Esophagus squamous epithelium (tissue), 5 donors: ENCODE measurements at places on chromosomes 16 and 17.

DNA sequence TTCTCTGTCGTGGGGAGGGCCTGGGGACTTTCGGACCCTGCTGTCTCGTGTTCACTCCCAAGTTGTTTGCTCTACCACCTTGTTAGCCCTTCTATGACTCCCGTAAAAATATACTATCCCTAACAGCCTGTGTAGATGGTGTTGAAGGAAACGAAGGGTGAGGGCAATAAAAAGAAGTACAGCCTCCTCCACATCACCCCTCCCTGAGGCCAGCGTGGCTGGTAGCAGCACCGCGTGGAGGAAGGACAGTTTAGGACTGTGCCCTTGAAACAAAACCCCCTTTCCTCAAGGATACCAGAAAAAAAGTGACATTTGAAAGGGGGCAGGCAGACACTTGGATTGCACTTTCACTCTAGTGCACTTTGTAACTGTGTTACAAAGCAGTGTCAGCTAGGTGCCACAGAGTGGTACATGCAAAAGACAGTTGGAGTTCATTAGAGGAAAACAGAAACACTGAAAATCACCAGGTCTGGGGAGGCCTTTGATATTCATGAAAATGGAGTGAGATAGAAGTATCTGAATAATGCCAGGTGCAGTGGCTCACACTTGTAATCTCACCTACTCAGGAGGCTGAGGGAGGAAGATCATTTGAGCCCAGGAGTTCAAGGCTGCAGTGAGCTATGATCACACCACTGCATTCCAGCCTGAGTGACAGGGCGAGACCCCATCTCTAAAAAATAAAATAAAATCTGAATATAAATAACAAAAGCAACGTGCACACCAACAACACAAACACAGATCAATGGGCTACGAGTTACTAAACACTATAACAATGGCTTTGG lies 53.8 kb downstream of the TBX4 start:
- DNase-seq: no peak

GRCh38 chr17:77854083-77854758 lies 104.3 kb upstream of the TNRC6C start:
- DNase-seq: no peak

- no peak for DNase-seq
These were observed 141.9 kb upstream of the NOG start for GRCh38 chr17:56451629-56452028.

DNA sequence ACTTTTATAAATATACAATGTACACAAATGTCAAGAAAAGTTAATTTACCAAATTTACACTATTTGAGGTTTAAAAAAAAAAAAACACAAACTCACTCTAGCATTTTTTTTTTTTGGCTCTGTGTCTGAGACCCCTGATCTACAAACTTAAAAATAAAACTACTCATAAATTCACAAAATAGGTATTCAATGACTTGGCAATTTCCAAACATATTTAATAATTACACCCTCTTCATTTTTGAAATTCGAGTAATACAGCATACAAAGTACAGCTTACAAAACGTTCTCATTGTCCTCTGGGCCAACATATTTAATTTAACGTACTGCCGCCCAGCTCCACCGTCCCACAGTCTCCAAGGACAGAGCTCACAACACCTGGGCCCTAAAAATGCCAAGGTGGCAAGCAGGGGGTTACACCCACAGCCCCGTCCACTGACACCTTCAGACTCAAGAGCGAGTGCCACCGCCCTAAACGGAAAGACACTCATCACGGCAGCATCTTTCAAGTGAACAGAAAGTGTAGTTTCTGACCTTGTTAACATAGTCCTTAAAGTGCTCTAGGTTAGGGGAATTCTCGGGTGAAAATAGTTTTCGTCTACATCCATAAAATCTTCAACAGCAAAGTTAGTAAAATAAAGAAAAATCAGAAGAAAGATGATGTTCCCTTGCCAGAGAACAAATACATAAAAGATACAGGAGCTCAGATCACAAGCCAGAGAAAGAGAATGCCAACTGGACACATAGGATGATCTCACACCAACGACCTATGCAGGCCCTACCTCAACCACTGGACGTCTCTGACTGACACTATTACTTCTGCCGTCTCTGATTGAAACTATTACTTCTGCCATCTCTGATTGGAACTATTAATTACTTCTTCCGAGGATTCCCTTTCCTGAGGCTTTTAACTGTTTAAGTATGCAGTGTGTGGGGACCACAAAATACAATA lies 4.2 kb downstream of the ADCY9 start:
- no peak for DNase-seq

- no peak for DNase-seq
These were observed 30.1 kb downstream of the GNGT2 start for GRCh38 chr17:49180303-49180702.

DNA sequence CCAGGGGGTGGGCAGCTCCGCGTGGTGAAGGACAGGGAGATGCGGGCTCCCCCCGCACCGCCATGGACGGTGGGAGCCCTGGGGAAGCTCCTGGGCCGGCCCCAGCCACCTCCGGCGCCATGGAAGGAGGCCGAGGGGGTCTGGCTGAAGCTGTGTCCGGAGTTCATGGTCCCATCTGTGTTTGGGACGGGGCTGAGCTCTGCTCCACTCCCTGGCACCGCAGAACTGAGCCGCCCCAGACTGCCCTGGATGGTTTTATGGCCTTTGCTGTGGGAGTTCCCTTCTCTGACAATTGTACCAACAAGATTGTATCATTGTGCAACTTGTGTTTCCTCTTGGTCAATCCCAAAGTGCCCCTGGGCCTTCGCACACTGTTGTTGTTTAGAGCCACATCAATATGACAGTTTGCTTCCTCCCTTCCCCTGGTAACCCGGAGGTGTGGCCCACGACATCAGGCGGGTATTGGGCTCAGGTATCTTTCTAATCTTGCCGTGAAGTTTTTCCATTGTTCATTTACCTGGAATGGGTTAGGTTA lies 942 bp downstream of the KRT23 start:
- DNase-seq: no peak

DNA sequence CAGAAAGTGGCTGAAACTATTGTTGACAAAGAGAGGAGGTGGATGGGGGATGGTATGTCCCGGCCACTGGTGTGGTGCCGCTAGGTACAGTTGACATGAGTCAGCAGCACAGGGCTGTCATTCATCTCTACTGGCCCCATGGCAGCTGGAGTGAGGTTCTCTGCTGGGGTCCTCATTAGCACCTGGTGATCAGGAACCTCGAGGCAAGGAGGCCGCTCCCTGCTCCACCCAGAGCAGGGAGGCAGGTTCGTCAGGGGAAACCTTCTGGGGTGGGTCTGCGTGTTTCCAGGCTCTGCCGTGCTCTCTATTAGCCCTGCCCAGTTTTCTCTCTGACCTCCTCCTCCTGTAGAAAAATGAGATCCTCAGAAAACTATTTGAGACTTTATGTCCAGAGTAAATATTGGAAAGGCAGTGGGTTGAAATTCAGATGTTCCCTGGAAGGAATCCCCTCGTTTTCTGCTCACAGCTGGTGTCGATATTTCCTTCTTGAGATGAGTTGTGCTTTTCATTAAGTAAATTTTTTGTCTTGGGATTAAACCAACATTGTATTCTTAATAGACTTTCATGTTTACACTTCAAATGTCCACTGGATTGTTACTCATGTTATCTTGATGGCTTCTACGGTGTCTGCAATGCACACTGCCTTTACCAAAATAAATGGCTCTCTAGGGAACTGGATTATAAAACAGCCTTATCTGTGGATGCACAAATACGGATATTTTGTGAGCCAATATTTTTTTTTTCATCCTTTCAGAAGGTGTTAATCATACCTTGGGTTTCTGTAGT lies 7.1 kb downstream of the NTN1 start:
- no peak for DNase-seq

- no peak for DNase-seq
These were observed 499.8 kb downstream of the WWOX start for GRCh38 chr16:78599271-78599670.

DNA sequence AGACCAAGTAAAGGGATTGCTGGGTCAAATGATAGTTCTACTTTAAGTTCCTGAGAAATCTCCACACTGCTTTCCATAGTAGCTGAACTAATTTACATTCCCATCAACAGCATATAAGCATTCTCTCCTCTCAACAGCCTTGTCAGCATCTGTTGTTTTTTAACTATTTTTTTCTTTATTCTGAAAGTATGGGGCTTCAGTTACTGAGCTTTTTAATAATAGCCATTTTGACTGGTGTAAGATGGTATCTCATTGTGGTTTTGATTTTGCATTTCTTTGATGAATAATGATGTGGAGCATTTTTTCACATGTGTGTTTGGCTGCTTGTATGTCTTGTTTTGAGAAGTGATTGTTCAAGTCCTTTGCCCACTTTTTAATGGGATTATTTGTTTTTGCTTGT lies 2.5 kb downstream of the KRTAP2-2 start:
- DNase-seq: no peak

GRCh38 chr16:72853575-72854266 lies 194.2 kb downstream of the ZFHX3 start:
- no peak for DNase-seq

DNA sequence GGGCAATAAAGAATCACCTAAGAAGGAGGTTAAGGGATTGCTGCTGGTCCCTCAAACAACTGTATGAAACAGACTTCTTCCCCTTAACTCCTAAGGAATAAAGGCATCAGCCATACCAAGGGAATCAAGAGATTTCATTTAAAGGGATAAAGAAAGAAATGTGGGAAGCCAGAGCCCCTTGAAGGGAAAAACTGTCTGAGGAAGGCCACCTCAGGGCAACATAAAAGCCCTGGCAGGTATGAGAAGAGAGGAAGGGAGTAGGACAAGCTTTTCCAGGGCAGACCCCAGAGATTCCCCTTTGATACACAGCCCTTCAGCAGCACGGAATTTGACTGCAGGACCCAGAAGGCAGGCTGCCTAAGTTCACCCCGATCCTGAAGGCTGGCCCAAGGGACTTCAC lies 43.5 kb downstream of the COG7 start:
- DNase-seq: no peak

DNA sequence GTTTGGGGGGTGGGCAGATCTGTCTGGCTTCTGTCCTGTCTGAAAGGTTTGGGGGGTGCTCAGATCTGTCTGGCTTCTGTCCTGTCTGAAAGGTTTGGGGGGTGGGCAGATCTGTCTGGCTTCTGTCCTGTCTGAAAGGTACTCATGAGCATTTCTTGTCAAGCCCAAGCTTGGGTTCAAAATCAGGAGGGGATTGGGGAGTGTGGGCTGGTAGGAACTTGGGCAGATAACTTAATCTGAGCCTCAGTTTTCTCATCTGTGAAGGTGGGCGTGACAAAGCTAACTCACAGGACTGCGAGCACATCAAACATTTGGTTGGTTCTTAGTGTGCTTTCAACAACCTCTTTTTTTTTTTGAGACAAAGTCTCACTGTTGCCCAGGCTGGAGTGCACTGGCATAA lies 35.2 kb downstream of the HAPSTR1 start:
- no peak for DNase-seq

DNA sequence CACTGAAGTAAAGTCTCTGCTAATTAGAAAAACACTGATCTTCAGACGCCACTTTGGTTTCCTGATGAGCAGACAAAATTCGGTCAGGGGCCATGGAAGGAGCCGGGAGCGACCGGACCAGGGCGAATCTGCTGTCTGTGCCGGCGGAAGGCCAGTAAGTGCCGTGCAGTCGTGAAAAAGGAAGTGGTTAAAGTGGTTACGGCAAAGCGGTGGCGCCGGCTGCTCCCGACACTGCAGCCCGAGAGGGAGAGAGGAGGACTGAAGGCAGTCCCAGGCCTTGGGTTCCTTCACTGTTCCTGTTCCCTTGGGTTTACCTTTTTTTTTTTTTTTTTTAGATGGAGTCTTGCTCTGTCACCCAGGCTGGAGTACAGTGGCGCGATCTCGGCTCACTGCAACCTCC lies 17.3 kb upstream of the HEXD start:
- no peak for DNase-seq

GRCh38 chr16:75555707-75556430 lies at the start of gene TMEM231:
TSS of gene TMEM231 (minus strand) at chr16:75556252. CDS start at chr16:75556209, 43 bp downstream.
- peak; percentile 84 for DNase-seq

- DNase-seq: no peak
These were observed 45.6 kb downstream of the EMP2 start for GRCh38 chr16:10534748-10535147.

DNA sequence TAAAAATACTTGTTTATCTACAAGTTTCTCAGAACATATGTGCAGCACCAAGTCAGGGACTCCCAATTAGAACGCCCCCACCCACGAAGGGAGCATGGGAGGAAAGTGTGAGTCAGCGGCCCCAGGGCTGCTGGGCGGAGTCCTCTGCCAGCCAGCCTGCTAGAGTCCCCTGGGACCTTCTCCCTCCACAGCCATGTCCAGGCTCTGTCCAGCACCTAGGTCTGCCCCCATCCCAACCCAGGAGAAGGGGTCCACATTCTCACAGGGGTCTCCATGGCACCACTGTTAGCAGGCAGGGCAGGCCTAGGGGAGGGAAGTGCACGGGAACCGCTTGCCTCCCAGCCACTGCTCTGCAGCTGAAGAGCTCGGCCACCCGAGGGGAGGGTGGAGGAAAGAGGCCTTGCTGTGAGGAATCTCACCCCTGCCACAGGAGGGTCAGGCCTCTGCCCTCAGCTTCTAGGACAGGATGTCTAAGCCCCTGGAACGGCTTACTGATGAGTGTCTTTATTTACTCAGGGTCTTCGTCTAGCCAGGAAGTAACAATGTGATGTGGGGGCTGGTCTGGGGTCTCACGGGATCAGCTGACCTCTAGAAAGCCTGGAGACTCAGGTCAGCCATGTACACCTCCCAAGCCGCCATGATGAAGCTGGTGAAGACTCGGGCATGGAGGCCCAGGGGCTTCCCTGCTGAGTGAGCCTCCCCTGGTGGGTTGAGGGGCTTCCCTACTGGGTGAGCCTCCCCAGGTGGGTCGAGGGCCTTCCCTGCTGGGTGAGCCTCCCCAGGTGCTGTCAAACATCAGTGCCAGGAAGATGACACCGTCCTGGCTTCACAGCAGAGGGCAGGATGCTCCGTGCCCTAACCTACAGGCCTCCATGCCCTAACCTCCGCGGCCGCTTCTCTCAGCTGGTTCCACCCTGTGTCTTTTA lies 190.3 kb downstream of the RBFOX3 start:
- DNase-seq: no peak
